Foreskin keratinocyte (primary cell): ENCODE measurements at places on chromosomes 6 and 20. TPM values are rescaled to one million over a fixed set of nuclear protein-coding genes. Genes with fewer than 3 reads are reported as not detected.

GRCh38 chr6:119303164-119303887, 46.2 kb downstream of the MAN1A1 start:
- no peak for DNase-seq

GRCh38 chr6:74715355-74716085, 490.3 kb downstream of the COL12A1 start:
- no peak for DNase-seq

DNA sequence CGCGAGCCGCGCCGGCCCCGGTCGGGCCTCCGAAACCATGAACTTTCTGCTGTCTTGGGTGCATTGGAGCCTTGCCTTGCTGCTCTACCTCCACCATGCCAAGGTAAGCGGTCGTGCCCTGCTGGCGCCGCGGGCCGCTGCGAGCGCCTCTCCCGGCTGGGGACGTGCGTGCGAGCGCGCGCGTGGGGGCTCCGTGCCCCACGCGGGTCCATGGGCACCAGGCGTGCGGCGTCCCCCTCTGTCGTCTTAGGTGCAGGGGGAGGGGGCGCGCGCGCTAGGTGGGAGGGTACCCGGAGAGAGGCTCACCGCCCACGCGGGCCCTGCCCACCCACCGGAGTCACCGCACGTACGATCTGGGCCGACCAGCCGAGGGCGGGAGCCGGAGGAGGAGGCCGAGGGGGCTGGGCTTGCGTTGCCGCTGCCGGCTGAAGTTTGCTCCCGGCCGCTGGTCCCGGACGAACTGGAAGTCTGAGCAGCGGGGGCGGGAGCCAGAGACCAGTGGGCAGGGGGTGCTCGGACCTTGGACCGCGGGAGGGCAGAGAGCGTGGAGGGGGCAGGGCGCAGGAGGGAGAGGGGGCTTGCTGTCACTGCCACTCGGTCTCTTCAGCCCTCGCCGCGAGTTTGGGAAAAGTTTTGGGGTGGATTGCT, 1.3 kb downstream of the VEGFA start:
- DNase-seq = no peak

GRCh38 chr6:7077856-7078255, 29.9 kb upstream of the RREB1 start:
- no peak for DNase-seq

DNA sequence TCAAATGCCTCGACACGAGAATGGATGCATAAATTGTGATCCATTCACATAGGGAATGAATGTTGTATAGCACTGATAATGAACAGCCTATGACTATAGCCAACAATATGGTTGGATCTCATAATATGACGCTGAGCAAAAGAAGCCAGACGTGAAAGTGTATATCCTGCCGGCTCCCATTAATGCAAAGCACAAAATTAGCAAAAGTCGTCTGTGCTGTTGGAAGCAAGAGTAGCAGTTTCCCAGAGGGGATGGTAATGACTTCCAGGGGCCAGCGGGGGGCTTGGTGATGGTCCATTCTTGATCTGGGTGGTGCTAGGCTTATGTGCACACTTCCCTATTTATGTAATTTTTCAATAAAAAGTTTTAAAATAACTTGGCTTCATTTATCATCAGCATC, 1.0 kb upstream of the TAGAP start:
- no peak for DNase-seq

GRCh38 chr6:132830334-132830751, 16.0 kb downstream of the RPS12 start:
- DNase-seq = no peak

DNA sequence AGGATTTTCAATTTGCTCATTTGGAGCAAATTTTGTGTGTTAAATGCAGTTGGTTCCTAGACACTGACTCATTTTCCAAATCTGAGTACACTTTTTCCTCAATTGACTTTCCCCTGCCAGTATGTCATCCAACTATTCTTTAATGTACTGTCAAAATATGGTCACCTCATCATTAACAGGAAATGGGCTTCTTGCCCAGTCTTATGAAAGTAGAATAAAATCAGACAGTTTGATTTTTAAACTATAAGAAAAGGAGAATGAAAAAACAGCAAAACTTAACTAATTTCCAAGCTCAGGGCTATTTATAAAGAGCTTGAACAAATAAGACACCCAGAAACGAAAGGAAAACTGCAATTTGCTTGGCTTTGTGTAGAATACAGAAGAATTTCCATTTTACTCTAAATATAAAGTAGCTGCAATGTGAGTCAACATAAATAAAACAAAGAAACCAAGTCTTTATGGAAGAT, 43.7 kb upstream of the RAB23 start:
- no peak for DNase-seq

DNA sequence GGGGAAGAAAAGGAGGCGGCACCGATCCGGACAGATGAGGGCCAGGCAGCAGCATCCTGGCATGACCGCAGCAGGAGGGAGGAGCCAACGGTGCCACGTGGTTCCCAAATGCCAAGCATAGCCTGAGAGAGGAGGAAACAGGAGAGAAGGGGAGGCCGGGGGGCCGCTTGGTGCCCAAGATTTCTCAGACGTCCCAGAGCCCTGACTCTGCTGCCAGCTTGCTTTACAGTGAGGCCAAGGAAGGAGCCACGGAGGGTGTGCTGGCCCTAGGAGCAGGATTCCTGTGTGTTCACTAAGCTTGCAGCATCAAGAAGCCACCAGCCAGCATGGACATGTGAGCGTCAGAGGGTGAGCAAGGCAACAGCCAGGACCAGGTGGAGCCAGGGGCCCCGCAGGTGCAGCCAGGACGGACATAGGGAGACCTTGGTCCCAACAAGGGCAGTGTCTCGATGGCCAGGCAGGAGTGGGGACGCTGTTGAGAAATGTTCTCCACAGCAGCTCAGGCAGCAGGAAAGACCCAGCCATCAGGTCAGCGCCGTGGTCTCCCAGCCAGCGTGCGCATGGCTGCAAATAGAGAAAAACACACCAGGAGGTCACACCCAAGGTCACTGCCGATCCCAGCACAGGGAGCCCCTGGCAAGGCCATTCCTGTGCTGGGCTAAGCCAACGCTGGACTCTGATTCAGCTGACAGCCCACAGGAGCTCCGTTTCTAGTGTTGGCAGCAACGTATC, 143.7 kb downstream of the DLL1 start:
- DNase-seq = no peak

DNA sequence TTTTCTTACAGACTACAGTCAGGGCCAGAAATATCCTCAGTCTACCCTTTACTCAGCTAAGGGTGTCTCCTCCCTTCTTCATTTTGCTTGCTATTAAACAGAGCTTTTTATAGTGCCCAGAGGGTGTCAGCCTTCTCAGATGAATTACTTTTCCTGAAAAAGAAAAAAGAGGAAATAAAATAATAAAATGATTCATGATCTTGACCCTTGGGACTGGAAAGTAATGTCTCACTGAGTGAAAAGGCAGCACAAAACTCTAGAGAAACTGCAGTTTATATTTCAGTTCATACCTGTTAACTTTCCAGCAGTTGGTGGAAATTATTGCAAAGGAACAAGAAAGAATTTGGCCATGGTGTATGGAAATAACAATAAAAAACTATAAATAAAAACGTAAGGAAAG, 170.6 kb downstream of the IBTK start:
- DNase-seq = no peak

- no peak for DNase-seq
Observed at GRCh38 chr20:63678071-63678470, 18.4 kb upstream of the TNFRSF6B start.

GRCh38 chr6:164069350-164069990, 655.0 kb downstream of the QKI start:
- no peak for DNase-seq

DNA sequence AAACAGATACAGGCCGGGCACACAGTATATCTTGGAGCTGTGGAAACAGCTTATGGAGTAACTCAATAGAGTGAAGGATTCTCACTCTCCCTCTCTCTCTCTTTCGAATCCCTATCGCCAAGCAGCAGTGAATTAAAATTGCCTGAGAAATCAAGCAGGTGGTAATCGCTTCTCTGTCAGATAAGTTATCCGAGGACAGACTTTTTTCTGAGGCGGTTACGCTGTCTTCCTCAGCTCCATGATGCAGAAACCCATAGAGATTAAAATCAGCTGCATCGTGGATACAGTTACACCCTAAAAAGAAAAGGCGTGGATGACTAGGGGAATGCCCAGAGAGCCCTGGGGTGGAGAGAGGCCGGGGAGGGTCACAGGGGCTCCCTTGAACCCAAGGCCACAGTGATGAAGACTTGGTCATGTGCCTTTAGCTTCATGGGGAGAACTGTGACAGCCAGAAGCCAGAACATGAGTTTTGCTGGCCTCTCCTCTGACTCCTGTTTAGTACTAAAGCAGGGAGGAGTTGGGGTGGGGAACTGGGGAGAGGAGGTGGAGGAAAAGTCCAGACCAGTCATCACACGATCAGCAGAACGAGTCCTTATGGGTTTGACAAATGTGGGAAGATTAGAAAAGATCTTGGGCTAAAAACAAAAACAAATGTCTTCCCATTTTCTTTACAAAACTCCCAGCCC, 138.8 kb upstream of the JARID2 start:
- no peak for DNase-seq

GRCh38 chr6:116475141-116475540, 14.0 kb downstream of the CALHM6 start:
- DNase-seq = no peak

GRCh38 chr6:111894951-111895350, 21.7 kb upstream of the FYN start:
- DNase-seq = no peak

The VNN1 gene
- 0.55 and 0.61 TPM in 2 replicates for polyA plus RNA-seq

The OPN5 gene
- polyA plus RNA-seq = 0.01 TPM in 1 of 2 replicates, not detected in the other

The CLIC5 gene
- not detected in 2 replicates for polyA plus RNA-seq

The PRIM2 gene
- 13.8 and 17.4 TPM in 2 replicates for polyA plus RNA-seq
